ENCODE measurements at places on chromosomes 7 and 10.

- DNase-seq, result no peak
Observed at GRCh38 chr7:130884437-130885417, 150.7 kb upstream of the KLF14 start.

DNA sequence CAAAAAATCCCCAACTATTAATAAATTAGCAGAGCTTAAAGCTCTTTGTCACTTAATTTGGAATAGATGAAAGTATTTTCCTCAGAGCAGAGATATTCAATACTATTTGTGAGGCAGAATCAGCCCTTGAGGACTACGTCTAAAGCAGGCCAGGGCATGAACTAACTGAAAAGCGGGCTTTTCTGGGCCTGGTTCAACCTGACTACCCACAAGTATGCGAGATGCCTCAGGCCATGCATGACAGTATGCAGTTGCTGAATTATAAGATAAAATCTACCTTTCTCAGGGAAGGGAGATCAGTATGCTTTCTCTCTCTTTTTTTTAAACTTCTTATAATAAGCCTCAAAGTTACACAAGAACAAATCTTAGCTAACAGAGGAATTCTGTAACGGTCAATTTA, 20.1 kb downstream of the TMEM168 start:
- no peak for DNase-seq

DNA sequence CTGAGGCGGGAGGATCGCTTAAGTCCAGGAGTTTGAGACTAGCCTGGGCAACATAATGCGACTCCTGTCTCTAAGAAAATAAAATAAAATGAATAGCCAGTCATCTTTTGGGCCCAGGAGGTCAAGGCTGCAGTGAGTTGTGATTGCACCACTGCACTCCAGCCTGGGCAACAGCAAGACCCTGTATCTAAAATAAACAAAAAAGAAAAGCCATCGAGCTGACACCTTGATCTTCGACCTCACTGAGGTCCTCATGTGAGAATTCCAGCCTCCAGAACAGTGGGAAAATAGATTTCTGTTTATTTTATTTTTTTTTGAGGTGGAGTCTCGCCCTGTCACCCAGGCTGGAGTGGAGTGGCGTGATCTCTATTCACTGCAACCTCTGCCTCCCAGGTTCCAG, 301.5 kb upstream of the GALNT17 start:
- DNase-seq, result no peak

- DNase-seq, result no peak
Observed at GRCh38 chr10:93032105-93032808, 28.3 kb upstream of the CYP26C1 start.

- peak; percentile 21 for DNase-seq
Observed at GRCh38 chr7:13990984-13991790, 1.7 kb upstream of the ETV1 start.

GRCh38 chr10:98388101-98388655, 26.8 kb downstream of the PYROXD2 start:
- DNase-seq, result no peak

DNA sequence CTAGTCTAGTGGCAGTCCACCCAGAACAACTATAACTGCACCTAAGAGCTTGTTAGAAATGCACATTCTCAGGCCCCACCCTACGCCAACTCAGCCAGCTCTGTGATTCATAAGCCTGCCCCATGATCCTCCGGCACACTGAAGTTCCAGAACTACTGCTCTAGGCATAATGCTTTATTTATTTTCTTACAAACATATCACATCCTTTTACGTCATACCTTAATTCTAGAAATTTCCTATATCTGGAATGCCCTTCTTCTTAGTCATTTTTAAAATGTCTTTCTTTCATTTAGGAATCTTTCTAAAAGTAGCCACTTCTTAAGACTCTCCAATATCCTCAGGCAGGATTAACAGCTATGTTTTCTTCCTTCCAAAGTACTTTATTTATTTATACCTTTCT, 480.1 kb downstream of the INHBA start:
- DNase-seq, result no peak

- DNase-seq, result no peak
Observed at GRCh38 chr7:94440451-94441039, 45.9 kb downstream of the COL1A2 start.

- no peak for DNase-seq
Observed at GRCh38 chr10:57952741-57953140, 315.0 kb downstream of the IPMK start.
